Ovary (tissue), 10 donors: ENCODE measurements at places on chromosomes 1 and 21.

DNA sequence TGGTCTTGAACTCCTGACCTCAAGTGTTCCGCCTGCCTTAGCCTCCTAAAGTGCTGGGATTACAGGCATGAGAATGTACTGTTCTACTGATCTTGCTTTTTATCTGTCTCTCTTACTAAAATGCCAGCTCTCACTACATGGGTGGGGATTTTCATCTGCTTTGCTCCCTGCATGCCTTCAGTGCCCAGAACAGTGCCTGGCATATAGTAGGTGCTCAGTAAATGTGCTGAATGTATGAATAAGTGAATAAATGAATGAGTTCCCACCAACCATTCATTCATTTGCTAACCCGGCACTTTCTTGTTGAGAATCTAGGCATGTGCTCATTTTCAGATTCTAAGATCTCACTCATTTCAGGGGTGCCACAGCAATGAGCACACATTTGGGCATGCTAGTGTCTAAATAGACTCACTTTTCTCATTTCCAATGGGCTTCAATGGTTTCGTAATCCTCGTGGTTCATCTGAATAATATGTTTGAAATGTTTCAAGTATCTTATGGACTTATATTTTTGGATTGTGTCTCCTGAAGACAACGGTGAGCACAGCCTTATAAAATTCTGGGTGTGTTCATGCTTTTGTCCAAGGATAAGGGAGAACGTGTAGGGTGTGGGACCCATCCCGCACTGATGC, 7.6 kb downstream of the DHRS3 start:
- DNase-seq: no peak

DNA sequence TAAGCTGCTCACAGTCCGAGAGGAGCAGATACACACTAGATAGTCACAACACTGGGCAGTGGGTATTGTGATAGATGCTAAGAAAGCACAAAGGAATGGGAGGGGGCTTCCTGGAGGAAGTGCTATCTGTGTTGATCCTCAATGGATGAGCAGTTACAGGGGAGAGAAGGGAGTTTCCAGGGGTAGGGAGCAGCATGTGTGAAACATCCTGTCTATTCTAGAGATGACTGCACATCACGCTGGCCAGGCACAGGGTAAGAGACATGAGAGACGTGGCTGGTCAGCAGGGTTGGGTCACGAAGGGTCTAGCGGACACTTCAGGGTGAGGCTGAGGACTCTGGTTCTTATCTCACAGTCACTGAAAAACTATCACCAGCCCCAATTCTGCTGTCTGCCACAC, 235.2 kb downstream of the TRABD2B start:
- DNase-seq: no peak

DNA sequence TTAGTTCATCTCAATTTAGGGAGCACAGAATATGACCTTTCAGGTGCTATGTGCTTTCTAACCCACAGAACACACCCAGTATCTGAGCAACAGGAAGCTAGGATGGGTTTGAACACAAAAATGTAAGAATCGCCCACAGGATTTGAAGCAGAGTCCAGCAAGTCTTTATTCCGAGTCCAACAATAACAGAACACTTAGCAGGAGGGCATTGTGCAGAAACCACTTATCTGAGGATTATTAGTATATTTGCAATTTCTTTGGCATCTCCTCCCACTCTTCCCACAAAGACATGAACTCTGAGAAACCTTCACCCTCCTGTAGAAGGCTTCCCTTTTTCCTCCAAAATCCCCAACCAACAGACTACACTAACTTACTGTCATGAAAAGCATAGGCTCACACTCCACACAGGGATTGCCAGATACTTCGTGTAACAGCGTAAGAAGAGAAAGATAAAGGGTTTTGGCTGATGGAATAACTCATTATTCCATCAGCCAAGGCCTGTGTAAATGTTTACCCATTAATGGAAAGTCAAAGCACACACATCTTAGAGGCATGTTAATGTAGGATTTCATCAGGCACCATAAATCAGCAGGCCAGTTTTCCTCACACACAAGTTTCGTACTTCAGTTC, 16.1 kb downstream of the SIPA1L2 start:
- DNase-seq: peak; percentile 37

GRCh38 chr1:38929476-38929875, 12.2 kb downstream of the RHBDL2 start:
- no peak for DNase-seq

DNA sequence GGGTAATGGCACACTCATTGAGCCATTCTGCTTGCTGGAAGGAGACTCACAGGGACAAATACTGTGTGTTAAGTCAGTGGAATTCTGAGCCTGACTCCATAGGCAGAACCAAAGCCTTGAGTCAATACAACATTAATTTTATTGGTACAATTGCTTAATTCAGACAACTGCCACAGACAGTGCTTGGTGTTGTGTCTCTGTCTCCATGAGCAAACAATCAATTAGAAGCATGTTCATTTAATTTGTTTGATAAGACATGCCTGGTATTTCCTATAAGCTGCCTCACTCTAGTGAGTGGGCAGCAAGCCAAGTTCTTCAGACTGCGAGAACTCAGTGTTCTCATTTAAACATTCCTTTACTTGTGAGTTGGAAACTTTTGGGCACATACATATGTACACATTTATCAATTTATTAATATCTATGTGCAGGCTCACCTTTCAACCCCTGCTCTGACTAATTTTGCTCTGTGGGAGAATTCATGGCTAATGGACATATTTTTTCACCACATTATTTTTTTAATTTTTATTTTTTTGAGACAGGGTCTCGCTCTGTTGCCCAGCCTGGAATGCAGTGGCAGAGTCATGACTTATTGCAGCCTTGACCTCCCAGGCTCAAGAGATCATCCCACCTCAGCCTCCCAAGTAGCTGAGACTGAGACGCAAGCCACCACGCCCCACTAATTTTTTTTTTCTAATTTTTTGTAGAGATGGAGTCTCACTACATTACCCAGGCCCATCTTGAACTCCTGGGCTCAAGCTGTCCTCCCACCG, 4.5 kb upstream of the SRSF10 start:
- DNase-seq: no peak

GRCh38 chr21:24852610-24853195, 754.6 kb downstream of the MRPL39 start:
- DNase-seq: no peak

DNA sequence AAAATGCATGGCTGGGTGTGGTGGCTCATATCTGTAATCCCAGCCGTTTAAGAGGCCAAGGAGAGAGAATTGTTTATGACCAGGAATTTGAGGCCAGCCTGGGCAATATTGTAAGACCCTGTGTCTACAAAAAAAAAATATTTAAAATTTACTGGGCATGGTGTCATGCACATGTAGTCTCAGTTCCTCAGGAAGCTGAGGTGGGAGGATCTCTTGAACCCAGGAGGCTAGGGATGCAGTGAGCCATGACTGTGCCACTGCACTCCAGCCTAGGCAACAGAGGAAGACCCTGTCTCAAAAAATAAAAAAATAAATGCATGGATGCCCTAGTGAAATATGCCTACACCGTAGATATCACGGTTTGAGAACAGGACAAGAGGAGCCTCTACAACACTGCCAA, 1331.2 kb upstream of the B3GALT2 start:
- no peak for DNase-seq

- peak; percentile 38 for DNase-seq
Observed at GRCh38 chr1:28437264-28437923, 67.9 kb downstream of the PHACTR4 start.

DNA sequence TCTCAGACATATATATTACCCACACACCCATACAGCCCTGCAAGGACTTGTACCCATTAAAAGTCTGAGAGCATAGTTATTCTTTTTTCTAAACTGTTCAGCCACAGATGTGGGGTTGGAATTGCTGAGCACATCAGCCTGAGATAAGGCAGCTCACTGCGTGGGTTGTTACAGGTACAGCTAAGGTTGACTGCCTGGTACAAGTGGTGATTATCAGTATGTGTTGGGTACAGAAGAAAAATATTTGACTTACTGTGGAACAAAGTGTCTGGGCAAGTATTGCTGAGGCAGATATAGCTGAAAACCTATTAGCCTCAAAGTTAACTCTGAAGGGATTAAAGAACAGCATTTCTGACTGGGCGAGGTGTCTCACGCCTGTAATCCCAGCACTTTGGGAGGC, 5.0 kb downstream of the STX12 start:
- DNase-seq: no peak

GRCh38 chr1:53143527-53143926, 1.1 kb upstream of the SLC1A7 start:
- no peak for DNase-seq

GRCh38 chr1:186143481-186143880, 231.6 kb downstream of the TPR start:
- no peak for DNase-seq

DNA sequence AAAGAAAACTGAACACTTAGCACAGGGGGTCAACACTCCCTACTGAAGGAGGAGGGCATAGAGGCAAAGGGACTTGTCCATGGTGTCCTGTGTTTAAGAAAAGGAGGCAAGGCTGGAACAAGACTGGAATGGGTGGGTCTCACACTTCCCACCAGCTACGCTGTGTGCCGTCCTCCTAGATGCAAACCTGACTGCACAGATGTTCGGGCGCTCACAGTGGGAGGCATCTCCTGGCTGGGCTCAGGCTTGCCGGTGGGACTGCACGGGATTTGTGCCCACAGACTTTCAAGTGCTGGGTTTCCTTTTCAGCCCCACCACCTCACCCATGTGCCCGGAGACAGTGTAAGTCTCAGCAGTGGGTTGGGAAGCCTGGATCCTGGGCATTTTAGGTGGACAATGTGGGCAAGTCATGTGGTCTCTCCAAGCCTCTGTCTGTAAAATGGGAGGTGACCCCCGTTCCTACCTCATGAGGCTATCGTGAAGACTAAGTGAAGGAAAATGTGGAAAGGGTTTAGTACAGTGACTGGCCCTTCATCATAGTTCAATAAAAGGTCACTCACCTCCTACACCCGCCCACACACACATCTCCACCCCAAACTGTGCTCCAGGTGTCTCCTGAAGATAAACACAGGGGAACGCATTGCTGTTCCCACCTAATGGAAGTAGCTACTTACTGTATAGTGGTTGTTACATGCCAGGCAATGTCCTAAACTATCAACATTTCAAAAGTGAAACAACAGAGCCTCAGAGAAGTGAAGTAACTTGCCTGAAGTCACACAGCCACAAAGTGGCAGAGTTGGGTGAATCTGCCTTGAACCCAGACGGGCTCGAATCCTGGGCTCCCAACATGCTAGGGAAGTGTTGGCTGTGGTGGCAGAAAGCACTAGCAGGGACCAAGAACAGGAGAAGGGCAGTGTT, 36.0 kb downstream of the ATP1A1 start:
- no peak for DNase-seq

DNA sequence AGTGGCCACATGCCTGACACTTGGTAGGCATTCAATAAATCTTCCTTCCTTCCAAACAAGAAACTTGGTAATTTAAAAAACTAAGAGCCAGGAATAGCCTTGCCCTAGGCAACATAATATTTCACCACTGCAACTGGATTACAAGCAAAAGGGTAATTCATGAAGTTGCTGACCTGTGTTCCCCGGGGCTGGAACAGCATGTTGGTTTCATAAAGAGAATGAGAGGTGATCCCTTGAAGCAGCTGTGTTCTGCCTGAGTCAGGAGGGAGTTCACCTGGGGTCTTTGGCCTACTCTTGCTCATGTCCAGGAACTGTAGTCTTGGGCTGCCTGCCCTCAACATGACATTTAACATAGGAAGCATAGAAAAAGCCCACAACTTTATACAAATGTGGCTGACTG, 329.0 kb upstream of the DAB1 start:
- DNase-seq: no peak

DNA sequence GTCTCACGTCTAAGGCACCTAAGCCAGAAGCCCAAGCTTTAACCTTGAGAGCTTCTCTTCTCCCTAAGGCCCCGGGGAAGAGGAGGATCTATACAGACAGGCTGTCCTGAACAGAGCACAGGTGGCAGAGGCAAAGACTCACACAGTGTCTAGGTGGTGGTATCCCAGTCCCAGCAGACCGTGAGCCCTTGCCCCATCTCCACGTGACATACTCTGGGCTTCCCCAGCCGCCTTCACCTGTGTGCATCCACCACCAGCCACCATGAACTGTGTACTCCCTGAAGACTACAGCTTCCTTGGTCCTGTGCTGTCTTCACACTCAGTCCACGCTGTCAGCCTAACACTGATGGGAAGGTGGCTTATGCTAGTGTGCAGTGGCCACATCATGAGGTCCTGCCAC, 31.7 kb downstream of the SZT2 start:
- DNase-seq: no peak

DNA sequence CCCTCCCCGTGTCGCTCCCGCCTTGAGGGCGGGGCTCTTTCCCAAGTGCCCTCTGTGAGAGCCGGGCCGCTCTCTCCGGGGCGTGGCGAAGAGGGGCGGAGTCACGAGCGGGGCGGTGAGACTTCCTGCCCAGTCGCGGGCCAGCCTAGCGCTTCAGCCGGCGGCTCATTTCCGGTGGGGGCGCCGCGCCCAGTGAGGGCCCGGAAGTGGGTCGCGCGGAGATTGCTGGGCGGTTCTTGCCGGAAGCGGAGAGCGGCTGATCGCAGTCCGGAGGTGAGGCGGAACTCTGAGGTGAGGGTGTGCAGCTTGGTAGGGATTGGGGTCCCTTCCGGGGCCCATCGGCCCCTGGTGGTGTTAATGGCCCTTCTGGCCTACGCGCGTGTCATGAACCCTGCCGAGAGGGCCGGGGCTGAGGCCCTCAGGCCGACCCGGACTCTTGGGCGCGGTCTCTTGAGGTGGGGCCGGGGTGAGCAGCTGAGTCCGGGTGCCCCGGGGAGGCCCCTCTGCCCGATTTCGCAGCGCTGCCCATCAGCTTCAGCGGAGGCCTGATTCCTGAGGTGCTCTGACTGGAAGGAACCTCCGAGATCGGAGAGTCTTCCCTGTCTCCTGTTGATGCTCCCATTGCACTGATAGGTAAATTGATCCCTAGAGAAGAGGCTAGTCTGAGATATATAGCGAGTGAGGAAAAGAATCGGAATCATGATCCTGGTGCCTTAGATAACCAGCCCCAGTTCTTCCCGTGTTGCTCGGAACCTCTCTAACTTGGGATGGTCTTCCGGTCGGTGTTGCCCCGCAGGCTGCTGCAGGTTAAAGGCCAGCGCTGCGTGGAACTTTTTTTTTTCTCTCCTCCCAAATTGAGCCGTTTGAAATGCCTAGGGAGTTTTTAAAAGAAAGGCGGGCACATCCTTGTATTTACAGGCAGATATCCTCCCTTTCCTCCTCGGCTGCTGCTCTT, at the start of gene CAP1:
Gene CAP1 (plus strand): TSS at position 219 of the 955 bp plus-strand sequence. CDS start 18,618 bp downstream, outside the sequence.
- peak; percentile 99 for DNase-seq
